CD4-positive, alpha-beta T cell treated with Interferon alpha-2 for 1 hour (primary cell): ENCODE measurements at places on chromosomes 11 and 22.

- no peak for DNase-seq
Observed at GRCh38 chr11:24005202-24005876, 491.5 kb upstream of the LUZP2 start.

- DNase-seq = no peak
Observed at GRCh38 chr22:42945736-42946135, 69.2 kb downstream of the PACSIN2 start.

GRCh38 chr11:15815246-15816195 lies 540.8 kb downstream of the SOX6 start:
- no peak for DNase-seq

DNA sequence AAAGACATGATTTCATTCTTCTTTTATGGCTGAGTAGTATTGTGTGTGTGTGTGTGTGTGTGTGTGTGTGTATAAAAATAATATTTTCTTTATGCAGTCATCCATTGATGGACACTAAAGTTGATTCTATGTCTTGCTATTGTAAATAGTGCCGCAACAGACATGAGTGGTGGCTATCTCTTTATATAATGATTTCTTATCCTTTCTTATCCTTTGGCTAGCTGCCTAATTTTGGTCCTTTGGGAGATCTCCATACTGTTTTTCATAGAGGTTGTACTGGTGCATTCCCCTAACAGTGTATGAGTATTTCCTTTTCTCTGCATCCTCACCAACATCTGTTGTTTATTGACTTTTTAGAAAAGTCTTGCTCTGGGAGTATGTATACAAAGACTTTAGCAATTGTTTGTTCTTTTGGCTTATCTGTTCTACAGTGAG lies 107.0 kb downstream of the STIM1 start:
- no peak for DNase-seq

GRCh38 chr11:26620282-26621045 lies 48.4 kb upstream of the MUC15 start:
- no peak for DNase-seq

DNA sequence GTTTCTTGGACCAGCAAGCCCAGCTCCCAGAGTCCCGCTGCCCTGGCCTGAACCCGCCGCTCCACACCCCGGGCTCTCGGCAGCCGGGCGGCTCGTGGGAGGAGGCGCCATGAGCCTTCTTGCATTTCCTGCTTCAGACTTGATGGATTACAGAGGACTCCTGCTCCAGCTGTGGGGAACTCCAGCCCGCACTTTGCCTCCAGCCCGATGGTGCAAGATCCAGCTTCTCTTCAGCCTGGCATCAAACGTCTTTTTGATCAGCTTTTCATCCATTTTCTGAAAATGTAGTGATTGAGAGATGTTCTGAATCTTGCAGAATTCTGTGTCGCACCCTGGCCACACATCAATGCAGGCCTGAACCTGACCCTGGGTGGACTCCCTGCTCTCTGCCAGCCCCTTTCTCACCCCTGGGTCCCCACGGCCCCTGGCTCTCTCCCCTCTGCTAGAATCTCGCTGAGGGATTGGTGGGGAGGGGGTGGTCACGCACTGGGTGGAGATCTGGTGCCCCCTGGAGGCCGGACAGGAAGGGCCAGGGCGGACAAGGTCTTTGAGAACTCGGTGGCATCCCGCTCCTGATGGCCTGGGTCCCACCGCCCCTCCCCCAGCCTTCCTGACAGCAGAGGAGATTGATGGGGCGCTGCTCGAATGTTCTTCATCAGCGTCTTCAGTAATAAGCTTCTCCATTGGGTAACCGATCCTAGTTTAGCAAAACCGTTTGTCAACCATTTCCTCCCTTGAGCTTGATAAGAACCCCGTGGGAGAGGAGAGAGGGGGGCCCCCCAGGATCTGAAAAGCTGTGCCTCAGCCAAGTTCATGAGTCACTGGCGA lies 12.1 kb upstream of the NFAM1 start:
- DNase-seq = peak; percentile 81

DNA sequence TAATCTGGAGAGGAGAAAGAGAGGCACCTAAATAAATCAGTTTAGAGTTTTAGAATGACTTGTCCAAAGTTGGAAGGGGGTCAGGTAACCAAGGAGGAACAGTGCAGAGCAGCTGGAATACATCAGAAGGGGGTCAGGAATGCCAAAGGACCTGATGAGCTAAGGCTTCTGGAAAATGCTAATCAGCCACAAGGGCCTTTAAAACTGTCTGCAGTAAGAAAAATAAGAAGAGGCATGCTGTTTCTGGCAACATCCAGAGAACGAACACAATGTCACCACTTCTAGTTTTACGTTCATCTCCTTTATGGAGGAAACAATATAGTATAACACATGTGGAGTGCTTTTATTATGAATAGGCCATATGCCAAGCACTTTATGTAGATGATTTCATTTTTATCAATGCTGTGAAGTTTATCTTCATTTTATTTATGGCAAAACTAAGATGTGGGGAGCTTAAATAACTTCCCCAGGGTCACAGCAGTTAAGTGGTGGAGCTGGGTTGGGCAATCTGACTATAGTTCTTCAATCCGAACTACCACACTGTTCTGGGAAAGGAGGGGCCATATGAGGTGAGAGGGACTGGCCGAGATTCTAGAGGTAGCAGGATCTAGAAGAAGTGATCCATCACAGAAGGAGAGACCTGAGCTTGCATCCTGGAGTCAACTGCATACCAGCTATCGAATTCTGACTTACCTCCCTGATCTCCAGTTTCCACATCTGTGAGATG lies 22.6 kb downstream of the ACO2 start:
- DNase-seq = no peak

DNA sequence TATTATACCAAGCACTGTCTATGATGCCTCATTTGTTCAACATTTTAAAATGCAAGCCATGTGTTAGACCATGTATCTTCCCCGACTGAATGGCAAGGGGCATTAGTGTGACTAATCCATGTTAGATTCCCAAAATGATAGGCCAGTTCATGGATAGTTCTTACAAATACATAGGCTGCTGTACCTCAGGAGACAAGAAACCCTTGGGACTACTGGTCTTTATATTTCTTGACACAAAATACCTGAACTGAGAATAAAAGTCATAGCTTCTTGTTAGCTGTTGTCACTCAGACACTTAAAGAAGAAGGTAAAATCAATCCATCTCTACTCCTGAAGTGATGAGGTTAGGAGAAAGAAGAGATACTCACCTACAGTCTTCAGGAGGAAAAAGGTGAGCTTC lies at the start of gene OR8D4:
OR8D4 (plus strand) TSS at position 301 of the 400 bp plus-strand sequence. CDS start 4,265 bp downstream, outside the sequence.
- no peak for DNase-seq

DNA sequence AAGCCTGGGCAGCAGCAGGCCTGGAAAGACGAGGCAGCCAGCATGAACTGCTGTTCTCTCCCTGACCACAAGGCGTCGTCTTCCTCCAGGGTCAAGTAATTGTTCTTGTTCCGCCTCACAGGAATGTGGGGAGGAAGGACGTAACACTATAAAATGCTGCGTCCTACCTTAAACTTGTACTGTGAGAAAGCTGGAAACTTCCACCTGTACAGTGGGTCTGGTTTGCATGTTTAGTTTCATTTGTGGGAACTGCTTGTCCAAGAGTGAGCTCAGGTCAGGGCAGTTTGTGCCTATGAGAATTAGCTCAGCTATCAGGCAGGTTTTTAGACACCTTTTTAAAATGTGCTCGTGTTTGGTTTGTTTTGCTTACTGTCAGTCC lies 55.2 kb downstream of the PANX1 start:
- peak; percentile 19 for DNase-seq

- DNase-seq = no peak
Observed at GRCh38 chr11:45928535-45929215, 6.2 kb downstream of the LARGE2 start.
